ENCODE measurements at places on chromosomes 6 and 20.

DNA sequence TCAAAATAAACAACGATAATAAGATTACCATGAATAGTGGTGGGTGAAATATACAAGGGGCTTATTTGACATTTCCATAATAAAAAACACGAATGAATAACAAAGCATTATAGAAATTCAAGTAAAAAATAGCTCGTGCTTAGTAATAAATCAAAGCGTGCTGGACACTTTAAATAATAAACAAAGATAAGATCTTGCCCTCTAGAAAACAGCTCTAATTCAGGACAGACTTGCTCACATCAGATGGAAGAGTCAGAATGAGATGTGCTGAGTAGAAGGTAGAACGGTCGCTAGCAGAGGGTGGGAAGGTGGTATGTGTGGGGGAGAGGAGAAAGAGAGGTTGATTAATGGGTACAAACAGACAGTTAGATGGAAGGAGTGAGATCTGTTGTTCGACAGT lies 27.3 kb downstream of the PSMB1 start:
- DNase-seq, result no peak

GRCh38 chr6:142279350-142280180 lies 22.2 kb upstream of the ADGRG6 start:
- DNase-seq, result no peak

DNA sequence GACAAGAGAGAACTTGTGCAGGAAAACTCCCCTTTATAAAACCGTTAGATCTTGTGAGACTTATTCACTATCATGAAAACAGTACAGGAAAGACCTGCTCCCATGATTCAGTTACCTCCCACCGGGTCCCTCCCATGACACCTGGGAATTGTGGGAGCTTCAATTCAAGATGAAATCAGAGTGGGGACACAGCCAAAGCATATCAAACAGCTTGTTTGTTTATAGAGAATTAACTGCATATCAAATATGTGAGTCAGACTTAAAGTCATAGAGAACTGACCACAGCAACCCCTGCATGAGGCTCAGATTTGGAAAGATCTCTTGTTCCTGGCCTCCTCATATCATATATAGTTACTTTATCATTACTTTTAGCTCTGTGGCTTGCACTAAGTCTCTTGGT lies 29.1 kb upstream of the HDAC2 start:
- DNase-seq, result no peak

DNA sequence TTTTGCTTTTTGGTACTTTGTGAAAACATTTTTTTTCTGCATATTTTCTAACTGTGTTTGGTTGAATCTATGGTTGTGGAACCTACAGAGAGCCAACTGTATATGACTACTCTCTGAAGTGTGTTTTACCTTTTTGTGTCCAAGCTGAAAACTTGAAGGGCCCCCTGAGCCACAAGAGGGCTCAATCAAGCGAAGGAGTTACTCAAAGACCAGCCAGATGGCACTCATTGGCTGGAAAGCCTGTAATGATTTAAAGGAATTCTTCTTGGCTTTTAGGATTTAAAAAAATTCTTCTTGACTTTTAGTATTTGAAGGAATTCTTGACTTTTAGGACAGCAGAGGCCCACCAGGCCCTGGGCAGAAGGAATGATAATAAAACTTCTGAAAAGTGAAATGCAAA lies 27.0 kb upstream of the ECI2 start:
- no peak for DNase-seq

DNA sequence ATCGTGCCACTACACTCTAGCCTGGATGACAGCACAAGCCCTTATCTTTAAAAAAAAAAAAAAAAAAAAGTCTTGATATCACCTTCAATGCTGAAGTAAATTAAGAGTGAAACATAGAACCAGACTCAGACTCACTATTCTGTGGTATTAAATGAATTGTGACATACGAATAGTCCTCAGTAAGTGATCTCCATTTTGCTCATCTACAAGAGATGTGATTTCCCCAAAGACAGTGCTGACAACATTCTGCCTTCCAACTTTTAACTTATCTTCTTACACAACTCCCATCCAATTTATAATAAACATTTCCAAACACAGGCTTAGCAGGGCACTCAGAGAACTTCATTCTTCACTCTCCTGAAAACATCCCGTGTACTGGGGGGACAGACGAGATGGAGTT lies 8.0 kb downstream of the ZBTB24 start:
- no peak for DNase-seq

DNA sequence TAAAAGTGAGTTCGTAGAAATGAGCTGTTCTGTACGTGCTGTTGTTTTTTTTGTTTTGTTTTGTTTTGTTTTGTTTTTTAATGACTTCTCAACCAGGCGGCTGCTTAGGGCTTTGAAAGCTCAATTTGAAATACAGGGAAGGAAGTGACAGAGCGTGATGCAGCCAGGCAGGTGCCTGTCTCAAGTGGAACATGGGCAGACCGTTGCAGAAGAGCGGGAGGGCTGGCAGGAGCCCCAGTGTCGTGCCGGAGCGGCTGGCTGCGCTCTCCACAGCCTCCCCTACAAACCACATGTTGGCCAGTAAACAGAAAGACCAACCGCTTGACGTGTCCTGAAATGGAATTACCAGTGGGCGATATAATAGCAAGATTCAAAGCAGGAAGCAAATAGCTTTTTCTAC lies 164.9 kb upstream of the RREB1 start:
- peak; percentile 59 for DNase-seq

DNA sequence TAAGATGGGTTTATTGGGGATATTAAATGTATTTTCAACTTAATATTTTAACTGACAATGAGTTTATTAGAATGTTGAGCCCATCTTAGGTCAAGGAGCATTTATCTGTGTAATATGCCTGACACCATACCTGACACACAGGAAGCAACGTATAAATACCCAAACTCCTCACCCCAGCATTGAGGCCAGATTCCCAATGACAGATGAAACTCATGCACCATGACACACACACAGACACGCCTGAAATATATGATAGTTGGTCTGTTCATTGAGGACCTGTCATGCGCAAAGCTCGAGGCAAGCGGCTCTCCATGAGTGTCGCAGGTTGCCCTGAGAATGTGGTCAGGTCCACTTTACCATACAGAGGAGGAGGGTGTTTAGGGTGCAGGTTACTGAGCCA lies 64.1 kb downstream of the GFOD1 start:
- DNase-seq, result no peak

DNA sequence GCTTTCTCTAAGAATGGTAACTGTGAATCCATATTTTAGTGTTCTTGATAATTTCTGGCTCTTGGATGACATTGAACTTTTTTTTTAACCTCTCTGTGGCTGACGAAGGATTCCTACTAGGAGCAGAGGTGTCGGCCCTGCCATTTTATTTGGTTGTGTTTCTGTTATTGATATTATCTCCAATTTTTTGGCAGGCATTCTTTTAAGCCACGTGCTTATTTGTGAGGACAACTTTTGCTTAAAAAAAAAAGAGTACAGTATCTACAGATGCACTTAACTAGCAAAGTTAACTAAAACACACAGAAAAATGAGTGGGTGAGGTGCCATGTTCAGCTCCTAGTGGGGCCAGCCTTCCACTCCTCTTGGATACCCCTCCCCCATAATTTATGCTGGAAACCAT lies 1.1 kb downstream of the FANCE start:
- DNase-seq, result no peak

DNA sequence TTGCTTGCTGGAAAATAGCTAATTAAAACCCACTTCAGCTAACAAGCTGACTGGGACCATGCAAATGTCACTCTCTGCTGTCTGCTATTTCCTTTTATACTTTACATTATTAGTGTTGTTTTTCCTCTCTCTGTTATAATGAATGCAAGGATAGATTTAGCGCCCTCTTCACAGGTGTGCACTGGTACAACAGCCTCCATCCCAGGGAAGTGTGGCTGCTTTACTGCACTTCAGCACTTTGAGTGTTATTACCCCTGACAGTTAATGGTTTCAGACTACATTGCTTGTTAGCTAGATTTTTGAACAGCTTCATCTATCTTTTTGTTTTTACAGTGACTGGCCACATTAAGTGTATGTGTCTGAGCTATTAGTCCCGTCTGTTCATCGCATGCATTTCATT lies 405.7 kb downstream of the RNF144B start:
- DNase-seq, result no peak

- no peak for DNase-seq
These were observed 78.0 kb downstream of the RWDD2A start for GRCh38 chr6:83270971-83271719.

DNA sequence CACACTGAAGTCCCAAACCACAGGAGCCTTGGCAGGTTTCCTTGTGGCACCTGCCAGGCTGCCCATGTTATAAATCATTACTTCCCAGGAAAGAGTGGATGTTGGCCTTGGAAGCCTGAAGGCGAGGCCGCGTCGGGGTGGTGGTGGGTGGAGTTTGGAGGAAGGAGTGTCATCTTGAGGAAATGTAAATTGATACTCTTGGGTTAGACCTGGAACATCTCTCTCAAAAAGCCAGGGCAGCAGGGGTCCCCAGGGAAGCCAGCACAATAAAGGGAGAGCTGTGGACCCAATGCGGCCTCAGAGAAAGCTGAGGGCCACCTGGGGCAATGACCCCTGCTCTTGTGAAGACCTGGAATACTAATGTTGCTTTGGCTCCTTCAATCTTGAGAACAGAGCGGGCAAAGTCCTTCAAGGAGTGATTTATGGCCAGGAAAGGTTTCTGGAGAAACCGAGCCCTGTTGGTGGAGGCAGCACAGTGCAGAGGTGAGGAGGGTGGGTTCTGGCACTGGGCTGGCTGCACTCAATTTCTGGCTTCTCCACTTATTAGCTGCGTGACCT lies 26.3 kb upstream of the TRAF3IP2 start:
- no peak for DNase-seq

DNA sequence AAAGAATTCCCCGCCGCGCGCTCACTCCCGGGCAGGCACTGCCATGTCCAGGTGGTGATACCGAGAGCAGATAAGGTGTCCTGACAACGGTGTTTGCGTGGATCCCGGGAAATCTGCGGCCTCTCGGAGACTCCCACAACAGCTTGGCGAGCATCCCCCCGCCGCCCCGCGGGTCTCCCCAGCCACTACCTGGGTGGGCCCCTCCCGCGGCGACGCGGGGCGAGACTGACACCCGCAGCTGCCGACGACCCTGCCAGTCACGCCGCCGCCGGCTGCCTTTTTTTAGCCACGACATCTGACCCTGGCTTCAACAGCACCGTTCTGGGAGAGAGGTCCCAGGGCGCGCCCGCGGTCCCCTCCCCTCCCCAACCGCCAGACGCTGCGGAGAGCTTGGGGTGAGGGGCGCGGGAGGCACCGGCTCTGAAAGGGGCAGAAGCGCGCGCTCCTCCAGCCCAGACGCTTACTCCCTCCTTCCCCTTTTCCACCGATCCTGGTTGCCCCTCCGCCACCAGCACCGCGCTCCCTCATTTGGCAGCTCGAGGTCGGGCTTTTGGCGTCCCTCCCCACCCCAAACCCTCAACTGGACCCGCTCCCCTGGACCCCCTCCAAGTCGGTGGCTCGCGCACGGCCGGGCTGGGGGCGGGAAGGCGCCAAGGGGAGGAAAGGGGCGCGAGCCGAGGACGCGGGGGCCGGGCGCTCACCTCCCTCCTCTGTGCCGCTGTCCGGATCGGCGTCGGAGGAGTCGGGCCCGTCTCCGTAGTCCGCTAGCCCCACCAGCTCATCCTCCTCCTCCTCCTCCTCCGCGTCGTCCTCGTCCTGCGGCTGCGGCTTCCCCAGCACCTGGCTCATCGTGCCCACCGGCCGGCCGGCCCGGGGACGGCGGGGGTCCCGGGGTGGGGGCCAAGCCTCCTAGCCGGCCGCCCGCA lies 665 bp downstream of the RRAGD start:
- DNase-seq, result no peak

DNA sequence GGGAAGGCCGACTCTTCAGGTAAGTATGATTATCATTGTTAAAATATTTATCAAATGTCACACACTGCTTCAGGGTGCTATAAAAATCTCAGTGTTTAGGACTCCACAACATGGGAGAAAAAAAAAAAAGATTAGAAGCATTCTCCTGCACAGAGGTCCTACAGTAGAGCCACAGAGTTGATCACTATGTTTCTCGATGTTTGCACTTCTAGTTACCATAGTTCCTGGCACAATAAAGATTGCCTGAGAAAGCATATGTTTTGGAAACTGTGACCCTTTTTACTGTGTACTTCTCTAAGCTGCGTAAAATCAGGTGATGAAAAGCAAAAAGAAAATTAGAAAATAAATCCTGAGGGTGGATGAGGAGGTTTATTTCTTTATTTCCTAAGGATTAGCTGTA lies 269.9 kb upstream of the SYNCRIP start:
- no peak for DNase-seq

GRCh38 chr20:18805881-18806280 lies 7.7 kb upstream of the SCP2D1 start:
- peak; percentile 22 for DNase-seq

DNA sequence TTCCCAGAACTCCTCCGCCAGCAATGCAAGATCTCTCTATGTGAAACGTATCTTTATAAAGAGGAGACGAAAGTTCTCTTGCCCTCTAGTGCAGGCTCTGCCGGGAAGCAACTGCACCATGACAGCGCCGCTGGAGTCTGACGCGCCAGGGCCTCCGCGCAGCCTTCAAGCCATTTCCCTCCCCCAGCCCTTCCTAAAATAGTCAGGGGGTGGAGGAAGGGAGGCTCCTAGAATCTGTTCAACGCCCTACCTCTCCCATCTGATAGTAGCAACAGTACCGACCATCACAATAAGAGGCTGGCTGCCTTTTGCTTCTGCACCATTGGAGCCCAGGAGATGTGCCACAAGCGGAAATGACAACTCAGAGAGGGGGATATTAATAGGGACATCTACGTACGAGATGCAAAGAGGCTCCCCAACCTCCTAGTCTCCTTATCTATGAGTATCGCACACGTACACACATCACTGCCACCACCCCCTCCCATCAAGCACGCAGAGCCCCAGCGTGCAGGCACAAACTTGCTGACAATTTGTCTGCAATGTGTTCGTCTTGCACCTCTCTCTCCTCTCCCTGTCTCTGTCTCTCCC lies 1.0 kb downstream of the SYNE1 start:
- DNase-seq, result no peak

- no peak for DNase-seq
These were observed 2.0 kb upstream of the NOL7 start for GRCh38 chr6:13613029-13613594.

- DNase-seq, result no peak
These were observed 30.2 kb upstream of the SGK1 start for GRCh38 chr6:134347885-134348805.

- no peak for DNase-seq
These were observed 610.4 kb downstream of the RFPL4B start for GRCh38 chr6:112957536-112957916.

DNA sequence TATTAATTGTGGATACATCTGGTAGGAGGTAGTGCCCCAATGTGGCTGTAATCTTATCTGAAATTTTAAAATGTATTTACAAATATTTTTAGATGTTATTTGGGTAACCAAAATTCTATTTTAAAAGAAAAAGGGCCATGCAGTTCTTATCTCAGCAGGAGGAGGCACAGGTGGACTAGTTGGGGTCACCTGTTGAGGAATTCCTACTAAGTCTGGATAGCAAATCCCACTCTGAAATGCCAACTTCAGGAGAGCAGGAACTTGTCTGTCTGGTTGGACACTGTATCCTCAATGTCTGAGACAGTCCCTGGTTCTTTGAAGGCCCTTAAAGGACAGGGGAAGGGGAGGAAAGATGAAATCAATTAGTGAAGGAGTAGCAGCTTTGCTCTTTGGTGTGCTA lies 82.6 kb downstream of the EYA2 start:
- no peak for DNase-seq

- DNase-seq, result no peak
These were observed 105.0 kb downstream of the HUS1B start for GRCh38 chr6:551829-552350.

GRCh38 chr20:13147071-13147963 lies 73.8 kb upstream of the ISM1 start:
- no peak for DNase-seq

GRCh38 chr20:1300083-1300840 lies 28.7 kb downstream of the SDCBP2 start:
- no peak for DNase-seq

GRCh38 chr20:10654250-10654610 lies 19.6 kb downstream of the JAG1 start:
- no peak for DNase-seq

All from NCI-H510A (cell line).